GM23248 (cell line): ENCODE measurements at places on chromosomes 2 and 18. TPM values are rescaled to one million over a fixed set of nuclear protein-coding genes. Genes with fewer than 3 reads are reported as not detected.
A peak's percentile ranks its signal among the peaks of the same experiment; 100 is the strongest.

DNA sequence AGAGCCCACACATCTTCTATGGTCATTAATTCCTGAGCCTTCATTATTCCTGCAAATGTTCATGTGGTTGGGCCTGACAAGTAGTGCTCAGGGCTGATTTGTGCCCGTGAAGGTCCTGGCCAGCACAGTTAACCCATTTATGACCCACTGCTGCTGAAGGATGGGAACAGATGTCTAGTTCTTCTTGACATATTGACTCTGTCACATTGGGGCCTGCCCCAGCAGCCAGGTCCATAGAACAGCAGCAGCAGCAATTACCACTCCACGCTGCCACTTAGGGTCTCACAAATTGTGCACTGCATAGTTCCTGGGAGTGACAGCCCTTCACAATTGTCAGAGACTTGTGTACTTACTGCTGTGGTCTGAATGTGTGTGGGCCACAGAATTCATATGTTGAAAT is 442.3 kb upstream of the RGPD4 start:
- DNase-seq, result no peak
- no peaks in the 10 kb centered on the region for H3K4me1 ChIP-seq
- H3K4me3 ChIP-seq, result no peak overlapping the region
- no peaks in the 10 kb centered on the region for H3K27me3 ChIP-seq
- H3K36me3 ChIP-seq, result no peaks in the 10 kb centered on the region

DNA sequence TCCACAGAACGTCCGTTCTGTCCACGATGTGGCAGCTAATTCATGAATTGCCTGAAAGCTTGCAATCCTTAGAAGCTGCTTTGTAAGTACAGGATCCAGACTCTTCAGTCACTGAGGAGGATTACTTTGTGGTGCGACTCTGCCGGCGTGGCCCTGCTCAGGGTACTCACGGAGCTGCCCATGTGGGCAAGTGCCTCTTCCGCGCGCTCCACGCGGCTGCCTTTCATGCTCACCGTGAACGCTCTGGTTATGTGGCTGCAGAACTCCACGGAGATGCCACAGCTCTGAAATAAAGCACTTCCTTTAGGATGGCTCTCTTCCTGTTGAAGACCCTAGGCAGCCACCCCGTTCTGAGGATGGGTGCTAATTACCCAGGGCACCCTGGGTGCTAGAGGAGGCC is 31.0 kb downstream of the RMC1 start:
- no peaks in the 10 kb centered on the region for H3K27me3 ChIP-seq
- H3K36me3 ChIP-seq, result peaks cover 71% of the 10 kb centered on the region
- no peak overlapping the region for H3K27ac ChIP-seq
- DNase-seq, result no peak
- H3K4me3 ChIP-seq, result no peak overlapping the region

DNA sequence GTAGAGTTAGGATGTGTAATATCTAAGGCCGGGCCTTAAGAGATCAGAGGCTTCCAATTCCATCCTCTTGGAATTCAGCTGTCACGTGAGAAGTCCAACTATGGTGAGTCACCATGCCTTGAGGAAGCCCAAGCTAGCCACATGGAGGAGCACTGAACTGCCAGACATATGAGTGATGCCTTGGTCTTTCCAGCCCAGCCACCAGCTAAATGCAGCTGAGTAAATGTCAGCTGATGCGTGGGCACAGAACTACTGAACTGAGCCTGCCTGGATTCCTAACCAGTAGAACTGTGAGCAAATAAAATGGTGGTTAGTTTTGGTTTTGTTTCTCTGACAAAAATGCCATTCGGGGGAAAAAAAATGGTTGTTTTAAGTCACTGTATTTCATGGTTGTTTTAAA is 153.7 kb upstream of the SERTAD2 start:
- H3K4me1 ChIP-seq, result peaks cover 21% of the 10 kb centered on the region
- peak; percentile 100 for DNase-seq
- peak overlapping the region; percentile 97 for H3K27ac ChIP-seq
- H3K36me3 ChIP-seq, result no peaks in the 10 kb centered on the region

GRCh38 chr2:143125717-143126116 is 3.5 kb upstream of the ARHGAP15 start:
- H3K36me3 ChIP-seq, result no peaks in the 10 kb centered on the region
- H3K27me3 ChIP-seq, result 0 out of 2 replicates have a peak, but pooled peaks cover 8% of the 10 kb centered on the region
- no peaks in the 10 kb centered on the region for H3K4me1 ChIP-seq
- H3K27ac ChIP-seq, result no peak overlapping the region

DNA sequence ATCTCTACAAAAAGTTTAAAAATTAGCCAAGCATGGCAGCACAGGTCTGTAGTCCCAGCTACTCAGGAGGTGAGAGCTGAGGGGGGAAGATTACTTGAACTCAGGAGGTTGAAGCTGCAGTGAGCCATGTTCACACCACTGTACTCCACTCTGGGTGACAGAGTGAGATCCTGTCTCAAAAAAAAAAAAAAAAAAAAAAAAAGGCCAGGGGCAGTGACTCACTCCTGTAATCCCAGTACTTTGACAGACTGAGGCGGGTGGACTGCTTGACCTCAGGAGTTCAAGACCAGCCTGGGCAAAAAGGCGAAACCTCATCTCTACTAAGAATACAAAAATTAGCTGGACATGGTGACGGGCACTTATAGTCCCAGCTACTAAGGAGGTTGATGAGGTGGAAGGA is 37.0 kb downstream of the PUM2 start:
- no peak overlapping the region for H3K27ac ChIP-seq
- no peak overlapping the region for H3K4me3 ChIP-seq
- H3K27me3 ChIP-seq, result no peaks in the 10 kb centered on the region
- peak; percentile 24 for DNase-seq

DNA sequence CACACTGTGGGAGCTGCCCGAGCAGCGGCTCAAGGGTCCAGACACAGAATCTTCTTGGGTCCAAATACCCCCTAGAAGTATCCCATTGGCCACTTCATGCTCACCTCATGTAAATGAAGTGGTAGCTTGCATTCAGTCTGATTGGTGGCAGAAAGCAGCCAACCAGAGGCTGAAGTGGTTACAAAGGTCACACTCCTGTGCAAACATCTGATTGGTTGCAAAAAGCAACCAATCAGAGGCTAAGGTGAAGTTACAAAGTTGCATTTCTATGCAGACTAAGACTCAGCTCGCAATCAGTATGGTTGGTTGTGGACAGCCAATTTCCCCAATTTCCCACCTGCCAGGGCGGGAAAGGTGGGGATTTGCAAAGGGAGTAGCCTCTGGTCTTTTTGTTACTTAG is 94.3 kb downstream of the DGKD start:
- no peaks in the 10 kb centered on the region for H3K4me1 ChIP-seq
- no peaks in the 10 kb centered on the region for H3K36me3 ChIP-seq
- no peaks in the 10 kb centered on the region for H3K27me3 ChIP-seq
- no peak overlapping the region for H3K4me3 ChIP-seq
- H3K27ac ChIP-seq, result no peak overlapping the region
- peak; percentile 8 for DNase-seq

The MC2R gene
- polyA plus RNA-seq, result not detected in 2 replicates

DNA sequence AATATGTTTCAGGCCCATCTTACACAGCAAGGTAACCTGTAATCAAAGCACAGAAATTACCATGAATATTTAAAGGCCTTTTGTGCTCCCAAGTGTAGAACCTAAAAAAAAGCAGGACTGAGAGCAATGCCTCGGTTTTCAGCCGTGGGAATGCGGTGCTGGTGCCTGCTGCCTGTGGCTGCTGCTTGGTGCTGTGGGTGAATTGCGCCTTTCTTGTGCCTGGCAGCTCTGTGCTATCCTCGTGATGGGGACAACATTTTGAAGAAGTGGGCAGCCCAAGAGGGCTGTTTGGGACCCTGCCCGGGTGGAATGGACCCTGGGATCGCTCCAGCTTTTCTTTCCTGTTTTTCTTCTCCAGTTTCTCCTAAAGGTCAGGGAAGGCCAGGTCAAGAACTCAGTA is 91.2 kb downstream of the ASAP2 start:
- H3K27ac ChIP-seq, result no peak overlapping the region
- H3K27me3 ChIP-seq, result no peaks in the 10 kb centered on the region
